ENCODE measurements at places on chromosomes 2 and 18. TPM values are rescaled to one million over a fixed set of nuclear protein-coding genes. Genes with fewer than 3 reads are reported as not detected.

Gene PLEKHB2
- 43.4 TPM for total RNA-seq

Gene G6PC2
- 2.8 TPM for total RNA-seq

DNA sequence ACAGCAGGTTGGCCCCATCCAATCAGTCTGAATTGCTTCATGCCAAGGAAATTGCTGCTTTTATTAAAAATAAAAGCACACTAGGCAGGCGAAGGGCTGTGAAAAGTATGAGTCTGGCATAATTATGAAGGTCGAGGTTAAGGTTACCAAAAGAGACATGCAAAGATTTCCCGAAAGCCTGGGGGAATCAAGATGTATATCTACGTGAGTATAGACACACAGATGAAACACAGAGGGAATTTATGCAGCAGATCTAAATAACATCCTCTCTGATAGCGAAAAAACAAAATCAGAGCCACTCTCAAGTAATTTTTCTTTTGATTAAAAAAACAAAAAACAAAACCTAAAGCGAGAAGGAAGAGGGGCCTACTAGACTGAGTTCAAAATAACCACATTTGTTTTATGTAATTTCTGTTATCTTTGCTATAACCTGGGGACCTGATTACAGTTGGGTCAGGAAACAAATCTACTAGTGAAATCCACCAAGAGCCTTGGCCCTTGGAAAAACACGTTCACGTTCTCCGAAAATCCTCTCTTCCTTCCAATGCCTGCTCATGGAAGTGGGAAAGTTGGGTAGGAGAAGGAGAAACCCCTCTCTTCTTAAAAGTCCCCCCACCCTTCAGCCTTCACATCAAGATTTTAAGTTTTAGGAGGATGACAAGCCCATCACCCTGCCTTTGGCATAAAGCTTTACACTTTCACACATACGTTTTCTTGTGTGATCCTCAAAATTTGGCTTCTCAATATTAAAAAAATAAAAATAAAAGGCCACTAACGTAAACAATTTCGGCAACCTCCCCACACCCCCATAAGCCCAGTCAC is 1.4 kb downstream of the AAK1 start:
- DNase-seq: no peak

DNA sequence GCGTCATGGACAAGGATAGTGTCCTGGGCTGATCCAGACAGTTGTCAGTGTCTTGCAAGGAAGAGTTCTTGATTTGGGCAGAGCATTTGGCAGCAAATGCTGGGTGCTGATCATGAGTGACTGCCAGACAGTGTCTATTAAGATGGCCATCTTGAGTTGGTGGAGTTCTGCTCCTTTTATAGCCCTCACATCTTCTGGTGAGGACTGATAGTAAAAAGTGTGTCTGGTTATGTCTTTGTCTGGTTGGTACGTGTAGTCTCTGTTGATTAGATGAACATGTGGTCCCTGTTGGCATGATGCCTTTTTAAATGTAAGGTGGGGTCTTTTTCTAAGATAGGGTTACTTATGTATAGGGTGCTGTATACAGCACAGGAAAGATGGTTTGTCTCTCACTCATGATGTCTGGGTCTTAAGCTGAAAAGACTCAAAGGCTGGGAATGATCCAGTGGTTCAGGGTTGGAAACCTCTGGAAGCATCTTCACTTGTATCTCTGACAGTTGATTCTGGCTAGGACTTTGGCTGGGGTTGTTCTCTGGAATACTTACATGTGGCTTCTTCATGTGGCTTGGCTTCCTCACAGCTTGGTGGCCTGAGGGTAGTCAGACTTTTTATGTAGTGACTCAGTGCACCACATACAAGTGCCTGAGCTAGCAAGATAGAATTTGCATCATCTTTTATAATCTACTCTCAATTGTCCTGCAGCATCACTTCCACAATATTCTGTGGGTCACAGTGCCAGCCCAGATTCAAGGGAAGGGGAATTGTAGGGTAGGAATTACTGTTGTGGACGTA is 11.8 kb downstream of the MTX2 start:
- DNase-seq: no peak

DNA sequence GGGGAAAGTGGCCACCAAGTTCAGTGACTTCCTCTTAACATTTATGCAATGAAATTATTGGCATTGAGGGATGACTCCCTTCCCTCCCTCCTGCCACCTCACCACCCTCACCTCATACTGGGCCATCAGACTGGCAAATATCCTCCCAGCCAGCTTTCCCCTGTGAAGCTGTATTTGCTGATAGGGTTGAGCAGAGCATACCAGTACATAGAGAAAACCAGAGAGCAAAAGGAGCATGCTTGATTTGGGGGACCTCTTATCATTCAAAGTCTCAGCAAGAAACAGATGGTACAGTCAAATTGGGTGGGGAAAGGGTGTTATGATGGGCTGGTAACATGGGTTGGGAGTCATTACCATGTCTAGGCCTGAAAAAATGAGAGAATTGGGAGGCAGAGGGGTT is 19.1 kb upstream of the B3GNT2 start:
- DNase-seq: no peak

DNA sequence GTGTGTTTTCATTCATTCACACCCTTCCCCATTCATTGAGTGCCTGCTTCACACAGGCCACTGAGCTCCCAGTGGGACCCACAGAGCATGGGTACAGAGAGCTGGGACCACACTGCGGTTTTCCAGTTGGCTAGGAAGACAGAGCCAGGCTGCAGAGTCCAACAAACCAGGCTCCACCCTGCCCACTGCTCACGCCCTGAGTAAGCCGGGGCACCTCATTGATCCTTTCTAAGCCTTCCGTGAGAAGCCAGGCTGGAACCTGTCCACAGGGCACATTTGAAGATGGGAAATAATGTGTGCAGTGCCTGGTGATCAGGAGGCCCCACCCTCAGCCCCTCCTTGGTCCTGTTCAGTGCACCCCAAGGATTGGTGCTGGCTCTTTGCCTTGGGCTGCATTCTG is 13.5 kb downstream of the KCNIP3 start:
- no peak for DNase-seq

GRCh38 chr2:1663621-1664020 is 80.7 kb downstream of the PXDN start:
- peak; percentile 49 for DNase-seq

DNA sequence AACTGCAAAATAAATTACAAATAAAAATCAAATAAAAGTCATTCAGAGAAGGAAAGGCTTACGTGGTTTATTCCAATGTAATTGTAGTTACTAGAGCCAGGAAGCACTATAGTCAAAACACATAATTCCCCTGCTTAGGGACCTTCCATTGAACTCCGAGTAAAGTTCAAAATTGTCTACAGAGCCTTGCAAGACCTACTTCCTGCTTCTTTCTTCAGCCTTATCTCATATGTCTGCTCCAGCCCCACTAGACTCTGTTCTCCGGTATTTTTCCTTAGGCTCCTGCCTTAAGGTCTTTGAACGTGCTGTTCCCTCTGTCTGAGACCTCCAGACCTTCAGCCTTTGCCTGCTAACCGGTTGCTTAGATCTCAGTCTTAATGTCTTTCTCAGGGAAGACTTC is 104.3 kb downstream of the ARL6IP6 start:
- DNase-seq: no peak
